ENCODE measurements at places on chromosomes 7 and 10.

GRCh38 chr10:75861582-75861981 lies 430.2 kb downstream of the LRMDA start:
- DNase-seq, result no peak

DNA sequence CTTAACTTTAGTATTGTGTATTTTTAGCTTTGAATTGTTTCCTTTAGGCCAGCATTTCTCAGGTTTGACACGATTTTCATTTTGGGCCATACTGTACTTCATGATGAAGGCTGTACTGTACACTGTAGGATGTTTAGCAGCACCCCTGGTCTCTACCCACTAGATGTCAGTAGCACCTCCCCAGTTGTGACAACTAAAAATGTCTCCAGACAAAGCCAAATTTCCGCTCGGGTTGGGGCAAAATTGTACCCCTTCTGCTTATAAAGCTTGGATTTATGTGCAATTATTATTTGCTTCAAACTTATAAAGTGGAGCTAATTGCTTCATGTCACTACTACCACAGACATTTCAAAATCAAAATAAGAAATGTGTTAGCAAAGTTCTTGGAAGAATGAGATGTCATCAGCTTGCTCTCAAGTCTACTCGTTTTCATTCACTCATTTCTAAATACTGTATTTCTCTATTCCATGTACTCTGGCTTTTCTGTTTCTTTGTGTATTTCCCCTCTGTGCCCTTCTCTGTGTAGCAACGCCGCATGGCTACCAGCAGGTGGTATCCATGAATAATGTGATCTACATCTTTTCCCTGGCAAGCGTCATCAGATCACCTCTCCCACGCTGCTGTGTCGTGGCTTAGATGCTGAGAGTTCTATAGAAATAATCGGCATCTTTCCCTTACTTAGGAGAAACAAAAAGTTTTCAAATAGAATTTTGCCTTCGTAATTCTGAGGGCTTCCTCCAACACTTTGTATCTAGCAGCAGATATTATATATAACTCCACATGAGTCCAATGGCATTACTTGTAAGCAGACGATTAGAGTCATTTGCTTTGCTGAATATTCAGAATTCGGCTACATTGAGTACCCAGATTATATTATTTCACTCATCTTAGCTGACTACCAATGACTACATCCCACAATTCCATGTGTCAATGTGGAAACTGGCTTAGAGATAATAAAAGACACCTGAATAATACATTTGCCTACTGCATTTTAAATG lies 47.8 kb upstream of the CALCR start:
- no peak for DNase-seq

DNA sequence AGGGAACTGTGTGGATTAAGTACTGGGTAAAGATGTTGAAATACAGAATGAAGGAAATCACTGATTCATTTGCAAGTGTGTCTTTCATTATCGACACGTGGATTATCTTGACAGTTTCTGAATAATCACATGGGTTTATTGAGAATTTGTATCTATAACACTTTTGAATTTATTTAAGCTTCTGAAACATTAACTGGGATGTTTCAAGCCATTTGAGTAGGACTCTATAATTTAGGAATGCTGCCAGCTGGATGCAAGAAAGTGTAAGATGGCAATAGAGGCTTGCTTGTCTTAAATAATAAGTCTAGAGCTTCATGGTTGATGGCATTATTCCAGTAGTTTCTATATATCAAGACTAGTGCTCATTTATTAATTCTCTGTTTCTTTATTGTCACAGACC lies 1100.7 kb upstream of the GHITM start:
- DNase-seq, result no peak

GRCh38 chr10:86289577-86289868 lies 77.1 kb downstream of the GRID1 start:
- DNase-seq, result no peak

DNA sequence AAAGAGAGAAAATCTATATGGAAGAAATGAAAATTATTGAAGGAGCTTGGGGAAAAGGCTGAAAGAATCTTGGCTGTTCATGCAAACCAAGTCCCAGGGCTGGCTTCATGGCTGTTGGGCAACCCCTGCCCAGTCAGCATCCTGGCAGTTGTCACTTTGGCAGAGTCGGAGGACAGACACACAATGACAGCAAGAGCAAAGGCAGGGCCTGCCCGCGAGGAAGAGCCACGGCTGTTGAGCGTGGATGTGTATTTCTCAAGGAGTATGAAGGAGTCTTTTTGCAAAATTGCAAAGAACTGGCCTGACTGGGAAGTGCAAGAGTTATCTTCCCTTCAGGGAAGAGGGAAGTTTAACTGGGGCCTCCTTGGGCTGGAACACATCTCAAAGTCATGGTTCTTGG lies 11.7 kb downstream of the PTPRE start:
- DNase-seq, result no peak

- DNase-seq, result no peak
Measured at GRCh38 chr10:5840314-5841307, 27.4 kb upstream of the GDI2 start.

DNA sequence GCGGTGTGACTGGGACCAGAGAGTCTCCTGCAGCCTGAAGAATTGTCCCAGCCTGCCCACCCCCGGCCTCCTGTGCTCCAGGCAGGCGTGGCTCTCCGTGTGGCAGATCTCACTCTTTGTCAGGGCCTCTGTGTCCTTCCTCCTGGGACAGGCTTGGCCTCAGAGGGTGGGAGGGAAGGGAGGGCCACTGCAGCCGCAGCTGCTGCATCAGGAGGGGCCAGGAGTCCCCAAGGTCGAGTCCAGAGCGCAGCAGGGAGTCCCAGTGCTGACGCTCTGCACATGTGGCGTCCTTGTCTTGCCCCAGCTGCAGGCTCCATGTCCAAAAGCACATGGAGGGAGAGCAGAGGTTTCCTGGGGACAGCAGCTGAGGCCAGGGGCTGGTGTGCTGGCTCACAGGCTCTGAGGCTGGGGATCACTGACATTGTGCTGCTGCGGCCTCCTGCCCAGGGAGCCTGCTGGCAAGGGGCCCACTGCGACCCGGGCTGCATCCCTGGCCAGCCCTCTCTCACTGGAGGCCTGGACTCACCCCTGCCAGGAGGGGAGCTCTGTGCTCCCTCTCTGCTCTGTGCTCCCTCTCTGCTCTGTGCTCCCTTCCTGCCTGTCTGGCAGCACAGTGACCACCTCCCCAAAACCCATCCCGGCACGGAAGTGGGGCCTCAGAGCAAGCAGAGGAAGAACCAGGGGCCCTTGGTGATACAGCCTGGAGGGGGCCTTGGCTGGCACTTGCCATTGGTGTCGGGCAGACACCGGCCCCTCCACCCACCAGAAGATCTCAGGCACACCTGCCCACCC lies 114.6 kb upstream of the RET start:
- DNase-seq, result no peak

DNA sequence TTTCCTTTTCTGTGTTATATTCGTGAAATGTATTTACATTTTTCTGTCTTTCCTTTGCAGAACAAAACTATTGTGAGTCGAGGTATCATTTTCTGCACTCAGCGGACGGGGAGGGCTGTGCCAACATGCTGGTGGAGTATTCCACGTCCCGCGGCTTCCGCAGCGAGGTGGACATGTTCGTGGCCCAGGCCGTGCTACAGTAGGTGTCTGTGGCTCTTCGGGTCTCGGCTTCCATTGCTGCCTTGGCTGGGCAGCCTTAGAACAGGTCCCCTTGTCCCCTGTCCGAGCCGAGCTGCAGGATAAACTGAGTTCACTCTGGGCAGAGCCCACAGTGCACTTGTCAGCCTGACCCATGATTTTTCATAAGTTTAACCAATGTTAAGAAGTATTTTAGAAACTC lies 14.5 kb downstream of the GET4 start:
- DNase-seq, result no peak

DNA sequence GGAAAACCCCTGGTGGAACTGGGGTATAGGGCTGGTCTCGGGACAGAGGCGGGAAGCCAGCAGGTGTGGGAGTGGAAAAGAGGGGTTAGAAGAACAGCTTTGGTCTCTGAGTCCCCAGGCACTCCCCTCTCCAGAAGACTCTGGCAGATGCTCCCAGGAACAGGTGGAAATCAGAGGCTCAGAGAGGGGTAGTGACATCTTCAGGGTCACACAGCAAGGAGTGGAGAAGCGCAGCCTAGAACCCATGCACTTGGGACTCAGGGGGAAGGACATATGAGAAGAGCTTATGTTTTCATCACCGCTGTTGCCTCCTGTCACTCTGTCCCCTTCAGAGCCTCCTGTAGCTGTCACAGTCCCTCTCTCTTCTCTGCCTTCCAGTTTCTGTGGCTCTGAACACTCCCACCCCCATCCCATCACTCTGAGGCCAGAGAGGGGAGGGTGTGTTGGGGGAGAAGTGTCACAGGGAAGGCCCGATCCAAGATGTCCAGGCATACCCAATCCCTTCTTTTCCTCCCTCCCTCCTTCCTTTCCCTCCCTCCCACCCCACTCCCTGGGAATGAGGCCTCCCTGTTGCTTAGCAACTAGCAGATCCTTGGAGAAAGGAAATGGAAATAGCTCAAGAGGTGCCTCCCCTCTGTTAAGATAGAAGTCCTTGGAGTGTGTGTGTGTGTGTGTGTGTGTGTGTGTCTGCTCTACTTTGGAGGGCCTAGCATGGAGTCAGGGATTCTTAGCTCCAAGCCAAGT lies 32.0 kb downstream of the SRRM3 start:
- DNase-seq, result no peak

- no peak for DNase-seq
Measured at GRCh38 chr10:44684661-44685060, 226.5 kb upstream of the TMEM72 start.

DNA sequence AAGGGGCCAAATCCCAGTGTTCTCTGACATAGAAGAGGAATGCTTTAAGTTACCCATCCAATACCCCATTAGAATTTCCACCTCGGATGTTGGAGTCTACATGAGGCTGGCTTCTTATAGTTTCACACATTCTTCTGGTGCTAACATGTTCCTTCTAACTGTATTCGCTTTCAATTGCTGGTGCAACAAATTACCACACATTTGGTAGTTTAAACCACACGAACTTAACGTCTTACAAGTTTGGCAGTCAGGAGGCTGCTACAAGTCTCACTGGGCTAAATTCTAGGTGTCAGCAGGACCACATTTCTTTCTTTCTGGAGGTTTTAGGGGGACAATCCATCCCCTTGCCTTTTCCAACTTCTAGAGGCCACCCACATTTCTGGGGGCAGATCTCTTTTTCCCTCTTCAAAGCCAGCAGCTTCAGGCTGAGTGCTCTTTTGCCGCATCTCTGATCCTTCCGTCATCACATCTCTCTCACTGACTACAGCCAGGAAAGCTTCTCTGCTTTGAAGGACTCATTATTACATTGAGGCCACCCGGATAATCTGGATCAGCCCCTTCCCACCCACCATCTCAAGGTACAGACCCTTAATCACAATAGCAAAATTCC lies 5.1 kb upstream of the MACC1 start:
- DNase-seq, result no peak

DNA sequence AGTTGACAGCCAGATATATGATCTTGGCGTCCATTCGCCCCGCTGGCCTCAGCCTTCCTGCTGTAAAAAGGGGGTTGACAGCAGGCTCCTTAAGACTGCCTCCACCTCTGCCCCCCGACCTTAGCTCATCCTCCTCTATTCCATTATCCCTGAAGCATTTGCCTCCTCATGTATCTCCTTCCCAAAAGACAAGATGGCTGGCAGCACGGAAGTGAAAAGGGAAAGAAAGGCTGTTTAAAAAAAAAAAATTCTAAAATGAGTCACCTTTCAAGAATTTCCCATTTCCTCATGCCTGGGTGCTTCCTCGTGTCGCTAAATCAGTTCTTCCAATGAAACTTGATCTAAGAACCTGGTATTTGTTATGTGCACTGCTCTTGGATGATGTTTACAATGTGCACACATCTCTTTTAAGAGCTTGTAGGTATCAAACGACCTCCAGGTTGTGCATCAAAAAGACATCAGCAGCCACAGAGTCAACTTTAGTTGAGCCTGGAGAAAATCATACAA lies 1.7 kb downstream of the SCRN1 start:
- DNase-seq, result no peak

- DNase-seq, result no peak
Measured at GRCh38 chr10:90784771-90785170, 73.1 kb downstream of the HTR7 start.

DNA sequence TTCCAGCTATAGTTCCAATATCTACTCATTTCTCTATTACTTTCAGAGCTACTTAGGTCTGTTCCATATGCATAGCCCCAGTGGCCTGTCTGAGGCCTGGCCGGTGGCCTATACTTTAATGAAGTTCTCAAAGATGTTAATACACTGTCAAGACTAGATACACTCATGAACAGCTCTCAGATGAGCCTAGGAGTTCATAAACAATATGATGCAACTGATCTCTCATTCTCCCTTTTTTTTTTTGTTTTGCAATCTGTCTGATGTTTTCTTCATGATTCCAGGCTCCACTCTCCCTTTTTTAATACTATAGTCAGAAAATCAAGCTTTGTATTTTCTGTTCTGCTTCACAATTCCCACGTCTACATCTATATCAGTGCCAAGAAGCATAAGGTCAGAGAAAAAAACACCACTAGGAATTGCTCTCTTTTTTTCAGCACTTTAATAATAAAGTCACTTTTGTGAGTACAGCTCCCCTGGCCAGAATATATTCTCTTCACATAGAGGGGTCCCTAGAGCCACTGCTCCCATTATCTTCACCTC lies 321.0 kb downstream of the C7orf25 start:
- DNase-seq, result no peak

DNA sequence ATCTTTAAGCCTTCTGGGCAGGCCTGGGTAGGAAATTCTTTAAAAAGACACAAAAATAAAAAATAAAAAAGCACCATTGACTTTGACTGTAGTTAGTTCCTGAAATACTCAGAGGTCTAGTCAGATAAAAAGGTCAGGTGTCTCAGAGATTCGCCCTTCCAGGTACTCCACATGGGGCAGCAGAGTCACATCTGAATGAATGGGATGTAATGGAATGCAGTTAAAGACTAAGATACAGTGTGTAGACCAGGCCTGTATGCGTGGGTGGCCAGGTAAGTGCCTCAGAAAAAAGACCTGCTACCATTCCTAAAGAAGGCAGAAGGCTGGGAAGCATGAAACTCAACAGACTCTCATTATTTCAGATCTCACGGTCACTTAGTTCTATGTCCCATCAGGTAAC lies 68.6 kb upstream of the SEM1 start:
- DNase-seq, result no peak

DNA sequence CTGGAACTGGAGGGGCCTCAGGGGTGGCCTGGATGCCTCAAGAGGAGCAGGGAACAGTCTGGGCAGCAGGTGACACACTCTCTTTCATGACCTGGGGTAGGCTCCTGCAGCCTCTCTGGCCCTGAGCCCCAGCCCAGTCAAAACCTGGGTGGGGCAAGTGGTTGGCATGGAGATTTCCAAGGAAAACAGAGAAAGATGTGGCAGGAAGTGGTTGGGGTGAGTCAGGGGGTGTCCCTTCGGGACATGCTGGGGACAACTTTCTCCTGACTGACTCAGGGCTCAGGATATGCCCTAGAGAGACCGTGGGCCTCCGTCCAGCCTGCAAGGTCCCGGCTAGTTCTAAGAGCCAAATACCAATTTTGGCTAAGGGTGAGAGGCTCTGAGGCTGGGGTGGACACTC lies 2.9 kb downstream of the AQP1 start:
- DNase-seq, result no peak

DNA sequence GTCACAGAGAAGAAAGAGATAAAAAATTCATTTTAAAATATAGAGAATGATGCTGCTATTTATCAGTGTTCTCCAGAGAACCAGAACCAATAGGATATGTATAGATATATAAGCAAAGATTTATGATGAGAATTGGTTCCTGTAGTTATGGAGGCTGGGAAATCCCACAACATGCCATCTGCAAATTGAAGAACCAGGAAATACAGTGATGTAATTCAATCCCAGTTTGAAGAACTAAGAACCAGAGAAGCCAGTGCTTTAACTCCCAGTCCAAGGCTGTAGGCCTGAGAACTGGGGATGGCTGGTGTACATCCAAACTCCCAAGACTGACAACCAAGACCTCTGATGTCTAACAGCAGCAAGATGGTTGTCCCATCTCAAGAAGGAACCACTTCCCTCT lies 192.9 kb upstream of the PLXDC2 start:
- DNase-seq, result no peak
